ENCODE measurements at places on chromosomes 12 and 14. TPM values are rescaled to one million over a fixed set of nuclear protein-coding genes. Genes with fewer than 3 reads are reported as not detected.

MVK gene
- 19.8 TPM for total RNA-seq

CSAD gene
- 32.3 TPM for total RNA-seq

RFX4 gene
- total RNA-seq: not detected

SIX1 gene
- total RNA-seq: not detected

ALX1 gene
- total RNA-seq: not detected

GALNT4 gene
- total RNA-seq: 2.9 TPM

ZNF891 gene
- total RNA-seq: 1.2 TPM

CLECL1 gene
- 1.7 TPM for total RNA-seq

TTC6 gene
- not detected for total RNA-seq

TCL1B gene
- total RNA-seq: not detected

PDE6H gene
- total RNA-seq: not detected

KRT2 gene
- total RNA-seq: not detected

CPNE6 gene
- total RNA-seq: not detected

FOXN4 gene
- not detected for total RNA-seq

PRKD1 gene
- total RNA-seq: not detected

TSHR gene
- not detected for total RNA-seq

CAPS2 gene
- 2.5 TPM for total RNA-seq

HOXC12 gene
- total RNA-seq: not detected

GRCh38 chr14:94663538-94663937, 51.3 kb downstream of the SERPINA3 start:
- no peak for DNase-seq

GRCh38 chr14:58353516-58354299, 42.0 kb upstream of the TOMM20L start:
- no peak for DNase-seq

GRCh38 chr14:104754213-104754851, 1.4 kb downstream of the SIVA1 start:
- DNase-seq: no peak

- peak; percentile 51 for DNase-seq
These were observed 74.3 kb upstream of the CPM start for GRCh38 chr12:69007101-69007854.

DNA sequence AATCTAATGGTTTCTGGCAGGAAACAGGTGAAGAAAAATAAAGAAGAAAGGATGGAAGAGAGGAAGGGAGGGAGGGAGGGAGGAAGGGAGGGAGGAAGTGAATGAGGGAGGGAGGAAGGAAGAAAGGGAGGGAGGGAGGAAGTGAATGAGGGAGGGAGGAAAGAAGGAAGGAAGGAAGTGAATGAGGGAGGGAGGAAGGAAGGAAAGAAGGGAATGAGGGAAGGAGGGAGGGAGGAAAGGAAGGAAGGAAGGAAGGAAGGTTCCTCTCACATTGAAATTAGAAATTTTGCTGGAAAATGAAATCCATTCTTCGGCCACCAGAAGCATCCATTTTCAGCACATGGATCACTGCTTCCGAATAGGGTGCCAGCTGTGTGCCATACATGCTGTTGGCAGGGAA, 62.2 kb upstream of the PELI2 start:
- no peak for DNase-seq

DNA sequence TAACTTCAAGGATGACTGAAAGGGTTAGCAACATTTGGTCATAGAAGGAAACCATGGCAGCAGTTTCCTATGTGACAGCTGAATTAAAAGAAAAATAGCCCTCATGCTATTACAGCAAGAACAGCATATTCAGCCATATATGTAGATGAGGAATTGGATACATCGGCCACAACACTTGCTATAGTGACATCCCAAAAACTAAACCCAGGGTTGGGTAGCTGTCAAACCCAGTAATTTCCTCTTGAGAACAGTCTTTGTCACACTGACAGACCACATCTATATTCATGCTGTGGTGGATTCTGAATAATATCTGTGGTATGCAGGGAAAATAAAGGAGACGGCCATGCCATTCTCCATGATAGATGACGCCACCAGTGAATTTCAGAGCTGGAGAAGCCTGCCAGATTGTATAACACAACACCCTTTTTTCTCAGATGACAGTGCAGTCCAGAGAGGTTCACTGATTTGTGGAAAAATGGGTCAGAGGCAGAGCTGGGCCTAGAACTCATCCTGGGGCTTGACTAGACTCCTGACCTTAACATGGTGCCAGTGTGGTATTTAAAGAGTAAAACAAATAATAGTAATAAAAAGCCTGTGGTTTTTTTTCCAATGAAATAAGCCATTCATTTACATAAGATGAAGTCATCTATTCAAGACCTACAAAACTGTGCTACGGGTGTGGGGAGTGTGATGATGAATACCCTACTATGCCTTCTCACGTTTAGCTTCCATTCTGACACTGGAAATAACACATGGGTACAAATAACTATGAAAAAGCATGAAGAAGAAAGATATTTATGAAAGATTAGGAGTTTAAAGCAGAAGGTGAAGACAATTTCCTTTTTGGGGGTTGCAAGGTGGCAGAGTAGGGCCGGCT, 32.3 kb downstream of the EFCAB11 start:
- DNase-seq: no peak

GRCh38 chr12:54723379-54724256, 75.5 kb upstream of the DCD start:
- DNase-seq: peak; percentile 46

DNA sequence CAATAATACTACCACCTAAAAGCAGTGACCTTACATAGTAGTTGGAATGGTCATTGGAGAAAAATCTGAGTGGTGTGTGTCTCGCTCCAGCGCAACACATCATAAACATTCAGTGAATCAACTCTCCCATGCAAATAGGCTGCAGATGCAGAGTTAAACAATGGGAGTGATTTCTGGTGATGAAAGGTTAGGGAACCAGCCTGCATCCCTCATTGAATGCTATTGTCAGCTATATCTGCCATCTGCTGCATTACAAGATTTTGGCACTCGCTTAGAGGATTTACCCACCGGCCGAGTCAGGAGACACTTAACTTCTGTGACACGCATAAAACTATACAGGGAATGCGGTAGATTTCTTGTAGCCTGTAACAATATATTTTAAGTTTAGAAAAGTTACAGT, 900.9 kb downstream of the FLRT2 start:
- DNase-seq: no peak

GRCh38 chr12:21434699-21435098, 2.8 kb upstream of the PYROXD1 start:
- DNase-seq: no peak

- no peak for DNase-seq
These were observed 39.0 kb upstream of the G2E3 start for GRCh38 chr14:30519961-30520360.

DNA sequence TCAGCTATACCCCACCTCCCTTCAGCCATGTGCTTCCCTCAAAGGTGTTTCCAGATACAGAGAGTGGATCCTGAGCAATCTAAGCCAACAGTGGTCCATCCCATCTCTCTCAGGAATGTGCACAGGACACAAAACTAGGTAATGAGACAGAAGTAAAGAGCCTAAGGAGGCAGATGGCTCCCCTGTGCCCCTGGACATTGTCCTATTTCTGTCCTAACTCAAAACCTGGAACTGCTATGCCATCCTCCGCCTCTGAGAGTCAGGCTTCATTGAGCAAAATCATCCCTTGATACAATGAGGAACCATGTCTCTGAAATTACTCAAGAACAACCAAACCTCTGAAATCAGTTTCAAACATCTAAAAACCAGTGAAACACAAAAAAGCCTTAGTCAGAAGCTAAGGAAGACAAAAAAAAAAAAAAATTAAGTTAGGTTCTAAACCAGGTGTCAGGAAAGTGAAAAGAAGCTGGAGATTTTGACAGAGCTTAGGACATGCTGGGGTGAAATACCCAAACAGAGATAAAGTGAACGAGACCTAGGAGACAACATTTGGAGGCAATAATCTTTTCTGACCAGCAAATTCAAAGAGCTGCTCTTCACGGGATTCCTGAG, 200.3 kb upstream of the PLEKHG7 start:
- DNase-seq: peak; percentile 60

- DNase-seq: no peak
These were observed 1145.1 kb downstream of the FLRT2 start for GRCh38 chr14:86675059-86675458.

- no peak for DNase-seq
These were observed 706.9 kb upstream of the TMEM132C start for GRCh38 chr12:127560041-127560478.

- no peak for DNase-seq
These were observed 12.5 kb upstream of the RCOR1 start for GRCh38 chr14:102579696-102580549.

GRCh38 chr12:2140858-2141519, 88.2 kb downstream of the CACNA1C start:
- DNase-seq: no peak

- no peak for DNase-seq
These were observed 33.2 kb upstream of the HELB start for GRCh38 chr12:66269142-66269541.

DNA sequence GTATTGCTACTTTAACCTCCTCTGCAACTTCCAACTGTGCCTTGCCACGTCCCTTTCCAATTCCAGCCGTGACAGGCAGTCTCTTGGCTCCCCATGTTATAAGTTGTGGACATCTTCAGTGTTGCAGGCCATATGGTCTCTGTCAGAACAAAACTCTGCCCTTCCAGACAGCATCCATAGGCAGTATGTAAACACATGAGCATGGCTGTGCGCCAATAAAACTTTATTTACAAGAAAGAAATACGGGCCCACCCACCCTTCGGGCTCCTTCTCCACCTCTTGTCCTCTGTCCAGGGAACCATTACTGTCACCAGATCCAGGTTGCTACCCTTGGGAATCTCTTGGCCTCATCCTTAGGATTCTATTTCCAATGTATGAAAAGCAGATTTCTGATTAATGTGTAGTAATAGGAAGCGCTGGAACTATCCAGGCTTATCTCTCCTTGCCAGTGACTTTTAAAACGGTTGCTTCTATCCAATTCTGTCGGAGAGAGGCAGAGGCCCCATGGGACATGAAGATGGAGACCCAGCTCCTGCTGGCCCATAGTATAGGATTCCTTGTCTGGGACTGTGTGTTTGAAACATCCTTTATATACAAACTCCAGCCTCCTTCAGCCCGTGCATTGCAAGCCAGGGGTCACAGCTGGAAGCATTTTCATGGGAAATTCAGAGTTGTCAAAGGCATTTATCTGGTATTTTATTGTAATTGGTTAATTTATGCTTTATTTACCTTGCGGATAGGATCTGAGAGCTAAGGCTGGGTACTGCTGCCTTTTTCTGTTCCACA, 114.4 kb downstream of the ZNF664 start:
- no peak for DNase-seq

DNA sequence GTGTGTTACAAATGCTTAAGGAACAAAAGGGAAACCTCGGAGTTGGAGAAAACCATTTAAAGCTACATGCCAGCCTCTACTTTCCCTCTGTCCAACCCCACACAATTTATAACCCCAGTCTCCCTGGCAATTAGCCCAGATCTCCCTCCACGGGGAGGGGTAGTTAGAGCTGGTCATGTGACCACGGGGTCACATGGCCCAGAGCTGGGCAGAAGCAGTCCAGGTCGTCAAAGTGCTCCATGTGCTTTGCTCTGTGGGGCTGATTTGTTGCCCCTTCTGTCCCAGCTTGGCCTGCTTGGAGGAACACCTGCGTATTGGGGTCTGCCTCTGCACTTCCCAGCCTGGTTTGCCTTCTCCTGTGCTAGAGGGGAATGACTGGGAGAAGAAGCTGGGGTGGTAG, 219.1 kb downstream of the RBM19 start:
- DNase-seq: no peak

GRCh38 chr12:16285586-16285985, 8.1 kb upstream of the SLC15A5 start:
- no peak for DNase-seq

DNA sequence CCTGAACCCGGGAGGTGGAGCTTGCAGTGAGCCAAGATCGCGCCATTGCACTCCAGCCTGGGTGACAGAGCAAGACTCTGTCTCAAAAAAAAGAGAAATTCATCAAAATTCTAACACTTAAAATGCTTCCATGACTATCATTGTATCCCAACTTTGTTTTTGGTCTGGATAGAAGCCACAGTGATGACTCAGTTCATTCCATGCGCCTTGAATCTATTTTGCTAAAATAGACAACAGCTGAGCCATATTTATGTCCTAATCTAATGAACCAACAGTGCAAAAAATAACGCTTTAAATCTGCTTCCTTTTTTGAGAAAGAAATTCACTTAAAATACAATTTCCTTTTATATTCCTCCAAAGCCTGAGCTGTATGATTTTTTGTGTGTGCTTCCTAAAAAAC, 23.2 kb upstream of the BICD1 start:
- no peak for DNase-seq

GRCh38 chr12:96310067-96310466, 90.2 kb downstream of the CDK17 start:
- DNase-seq: no peak

DNA sequence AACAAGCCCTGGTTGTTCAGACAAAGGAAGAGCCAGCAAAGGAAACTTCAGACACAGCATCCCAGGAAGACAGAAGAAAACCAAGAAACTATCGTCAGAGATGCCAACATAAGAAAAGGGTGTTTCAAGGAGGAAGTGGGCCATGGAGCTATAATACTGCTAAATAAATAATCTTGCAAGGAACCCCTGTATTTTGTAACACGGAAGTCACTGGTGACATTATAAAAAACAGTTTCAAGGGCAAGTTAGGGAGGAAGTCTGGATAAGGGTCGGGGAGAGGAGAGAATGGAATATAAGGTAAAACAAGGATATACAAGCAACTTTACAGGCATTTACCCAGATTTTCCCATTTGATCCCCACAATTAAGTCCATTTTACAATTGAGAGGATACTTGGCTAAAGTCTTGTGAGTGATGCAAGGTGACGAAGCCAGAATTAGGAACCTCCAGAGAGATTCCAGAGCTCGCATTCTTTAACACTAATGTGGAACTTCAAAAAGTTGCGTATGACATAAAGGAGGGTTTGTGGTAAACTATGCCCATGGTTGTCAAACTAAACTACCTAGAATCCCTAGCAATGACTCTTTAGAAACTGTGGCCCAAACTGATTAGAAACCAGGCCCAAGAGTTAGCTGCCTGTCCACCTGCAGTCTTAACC, 46.4 kb downstream of the PPM1H start:
- DNase-seq: no peak

DNA sequence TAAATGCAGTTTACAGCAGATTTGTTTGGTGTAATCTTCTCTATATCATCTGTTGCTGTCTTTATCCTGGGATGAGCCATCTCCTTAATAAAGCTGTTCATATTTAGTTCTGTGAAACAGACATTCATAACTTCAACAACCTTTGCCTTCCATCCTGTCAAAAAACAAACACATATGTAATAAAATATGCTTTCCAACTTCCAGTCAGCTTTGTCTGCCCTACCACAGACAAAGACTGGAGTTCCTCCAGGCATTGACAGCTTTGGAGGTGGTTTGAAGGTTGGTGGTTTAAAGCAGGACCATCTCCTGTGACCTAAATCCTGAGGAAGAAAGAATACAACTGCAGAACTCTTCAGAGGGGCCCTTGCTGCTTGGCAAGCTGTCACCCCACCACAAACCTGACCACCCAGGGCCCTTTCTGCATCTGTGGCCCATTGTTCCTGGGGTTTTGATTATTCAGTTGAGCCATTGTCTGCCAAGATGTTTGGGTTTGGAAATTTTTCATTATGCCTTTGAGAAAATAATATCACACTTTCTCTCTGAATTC, 28.2 kb upstream of the PTGR2 start:
- DNase-seq: no peak

All from activated naive CD4-positive, alpha-beta T cell treated with anti-CD3 and anti-CD28 coated beads for 36 hours (primary cell).